BE2C (cell line): ENCODE measurements at places on chromosomes 5 and 9.

DNA sequence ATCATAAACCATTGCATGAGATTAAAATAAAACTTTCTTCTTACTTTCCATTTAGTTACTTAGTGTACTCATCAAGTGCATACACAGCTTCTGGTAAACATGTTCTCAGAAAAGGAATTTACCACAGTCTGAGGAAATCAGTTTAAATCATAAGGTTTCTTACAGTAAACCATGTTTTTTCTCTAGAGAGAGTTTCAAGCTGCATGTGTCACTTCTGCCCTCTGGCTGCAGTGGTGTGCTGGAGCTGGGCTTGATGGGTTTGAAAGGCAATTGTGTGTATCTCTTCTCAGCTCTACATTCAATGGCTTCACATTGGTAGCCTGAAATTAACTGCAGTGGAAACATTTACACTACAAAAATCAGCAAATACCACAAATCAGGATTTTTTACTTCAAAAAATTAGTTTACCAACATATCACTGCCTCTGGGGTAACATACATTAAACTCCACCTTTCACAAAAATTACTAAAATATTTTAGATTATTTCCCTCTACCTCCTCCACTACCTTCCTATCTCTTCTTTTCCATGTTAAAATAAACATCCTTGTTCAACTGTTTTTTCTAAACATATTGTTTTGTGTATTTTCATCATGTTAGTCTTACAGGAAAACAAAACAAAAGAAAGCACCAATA, 414.3 kb downstream of the ANXA1 start:
- DNase-seq, result no peak

- no peak for DNase-seq
Measured at GRCh38 chr9:94922691-94923107, 196.2 kb downstream of the AOPEP start.

DNA sequence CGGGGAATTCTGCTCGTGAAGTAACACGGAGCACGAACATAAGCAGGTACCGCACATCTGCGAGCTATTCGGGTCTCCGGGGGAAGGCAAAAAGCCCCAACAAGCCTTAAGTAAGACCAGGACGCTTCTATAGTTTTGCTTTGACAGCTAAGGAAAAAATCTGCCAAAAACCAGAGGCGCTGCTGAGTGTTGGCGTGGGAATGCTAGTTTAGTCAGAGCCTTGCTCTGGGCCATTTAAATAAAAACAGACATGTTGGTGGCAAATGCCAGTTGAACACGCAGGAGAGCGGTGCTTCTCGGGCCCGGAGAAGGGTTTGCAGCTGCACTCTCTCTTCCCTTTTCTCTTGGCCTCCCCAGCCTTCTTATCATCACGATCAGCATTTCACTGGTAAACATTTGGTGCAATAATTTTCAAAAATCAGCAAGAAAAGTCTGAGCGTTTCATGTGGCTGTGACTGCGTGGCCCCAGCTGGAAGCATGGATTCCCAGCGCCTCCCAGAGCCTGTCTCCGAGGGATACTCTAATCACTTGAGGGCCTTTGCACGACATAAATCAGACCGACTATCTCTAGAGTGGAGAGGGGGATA, 6.4 kb upstream of the NOTCH1 start:
- no peak for DNase-seq

- DNase-seq, result no peak
Measured at GRCh38 chr5:126373375-126374108, 49.7 kb upstream of the GRAMD2B start.

- no peak for DNase-seq
Measured at GRCh38 chr9:86354818-86355309, 654 bp upstream of the TUT7 start.

- no peak for DNase-seq
Measured at GRCh38 chr5:37703841-37704241, 136.0 kb downstream of the GDNF start.

DNA sequence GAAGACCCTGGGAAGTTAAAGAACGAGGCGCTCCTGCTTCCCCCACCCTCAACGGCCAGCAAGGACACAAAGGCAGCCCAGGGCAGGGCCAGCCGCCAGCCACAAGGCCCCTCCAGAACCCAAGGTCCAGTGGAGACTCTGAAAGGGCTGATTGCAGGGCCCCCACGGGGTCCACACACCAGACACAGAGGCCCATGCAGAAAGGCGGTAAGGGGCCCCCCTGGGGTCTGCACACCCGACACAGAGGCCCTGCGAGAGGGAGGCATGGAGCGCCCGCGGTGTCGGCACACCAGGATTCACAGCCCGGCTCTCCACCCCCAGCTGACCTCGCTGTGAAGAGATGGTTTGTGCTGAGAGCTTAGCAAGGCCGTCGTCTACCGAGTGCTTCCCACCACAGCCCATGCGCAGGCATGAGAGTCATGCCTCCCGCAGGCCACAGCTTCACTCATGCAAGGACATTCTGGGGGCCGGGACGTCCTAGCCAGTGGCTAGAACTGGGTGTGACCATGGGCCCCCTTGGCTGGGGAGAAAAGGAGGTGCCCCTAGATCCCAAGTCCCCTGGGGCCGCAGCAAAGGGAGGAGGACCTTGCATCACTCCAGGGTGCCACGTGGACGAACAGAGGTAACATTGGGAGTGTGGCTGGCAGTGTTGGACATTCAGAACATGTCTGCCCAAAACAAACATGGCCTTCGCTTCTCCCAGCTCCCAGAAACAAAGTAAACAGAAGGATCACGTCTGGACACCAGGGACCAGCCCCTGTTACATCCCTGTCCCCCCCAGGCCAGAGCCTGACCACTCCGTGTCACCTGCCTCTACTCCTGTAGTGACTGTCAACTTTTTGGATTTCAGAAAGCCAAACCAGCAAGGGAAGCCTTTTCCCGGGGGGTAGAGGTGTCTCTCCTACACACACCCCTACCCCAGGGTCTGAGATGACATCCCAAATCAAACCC, 9.8 kb downstream of the BRD3 start:
- DNase-seq, result peak; percentile 6

DNA sequence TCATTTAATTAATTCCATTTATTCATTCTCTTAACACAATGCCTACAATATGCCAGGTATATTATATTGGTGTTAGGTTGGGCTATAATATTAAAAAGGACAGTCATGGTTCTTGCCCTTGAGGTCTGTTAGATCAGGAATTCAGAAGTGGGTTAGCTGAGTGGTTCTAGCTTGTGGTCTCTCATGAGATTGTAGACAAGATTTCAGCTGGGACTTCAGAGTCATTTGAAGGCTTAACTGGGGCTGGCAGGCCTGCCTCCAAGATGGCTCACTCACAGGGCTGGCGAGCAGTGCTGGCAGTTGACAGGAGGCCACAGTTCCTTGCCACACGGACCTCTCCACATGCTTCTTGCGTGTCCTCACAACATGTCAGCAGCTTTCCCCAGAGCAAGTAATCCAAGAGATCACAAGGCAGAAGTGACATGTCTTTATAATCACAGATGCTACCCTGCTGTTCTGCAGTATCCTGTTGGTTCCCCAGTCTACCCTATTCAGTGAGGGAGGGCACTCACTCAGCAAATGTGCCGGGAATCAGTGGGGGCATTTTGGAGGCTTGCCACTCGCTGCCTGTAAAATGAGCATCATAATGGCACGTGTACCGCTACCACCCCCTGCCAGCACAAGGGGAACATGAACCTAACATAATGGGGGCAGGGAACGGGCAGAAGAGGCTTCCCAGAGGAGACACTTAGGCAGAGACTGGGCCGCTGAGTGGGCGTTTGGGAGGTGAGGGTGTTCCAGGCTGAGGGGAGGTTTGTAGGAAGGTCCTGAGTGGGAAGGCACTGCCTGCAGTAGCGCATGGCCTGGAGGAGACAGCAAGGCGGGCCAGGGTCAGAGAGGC, 70.0 kb downstream of the EXOSC2 start:
- no peak for DNase-seq

DNA sequence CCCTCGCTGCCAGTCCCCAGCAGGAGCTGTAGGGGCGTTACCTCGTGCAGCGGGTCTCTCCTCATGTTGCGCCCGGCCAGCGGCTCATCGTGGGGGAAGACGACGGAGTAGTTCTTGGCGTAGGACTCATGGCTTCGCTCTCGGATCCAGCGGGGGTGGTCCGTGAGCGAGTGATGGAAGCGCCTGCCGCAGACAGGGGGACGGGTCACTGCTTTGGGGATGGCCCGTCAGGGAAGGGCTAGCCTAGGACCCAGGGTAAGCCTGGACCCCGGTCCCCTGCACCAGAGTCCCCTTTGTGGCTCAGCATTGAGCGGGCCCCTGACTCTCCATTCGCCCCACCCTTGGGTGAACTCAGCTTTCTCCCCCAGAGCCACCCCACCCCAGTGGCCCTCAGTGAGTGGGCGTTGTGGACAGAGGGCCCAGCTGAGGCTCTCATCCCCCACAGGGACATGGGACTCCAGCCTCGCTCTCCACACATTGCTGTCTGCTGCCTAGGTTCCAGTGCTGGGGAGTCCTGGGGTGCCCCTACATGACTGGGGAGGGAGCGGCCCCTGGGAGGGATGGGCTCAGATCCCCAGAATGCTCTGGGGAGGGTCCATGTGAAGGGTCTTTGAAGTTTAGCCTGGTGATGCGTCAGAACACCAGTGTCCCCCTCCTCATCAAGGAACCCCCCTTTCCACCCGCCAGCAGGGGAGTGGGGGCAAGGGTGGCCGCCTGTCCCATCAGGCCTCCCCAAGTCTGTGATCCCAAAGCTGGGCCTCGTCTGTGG, 29.7 kb downstream of the SARDH start:
- peak; percentile 8 for DNase-seq

GRCh38 chr5:149860801-149861322, 83.7 kb downstream of the PDE6A start:
- DNase-seq, result no peak

DNA sequence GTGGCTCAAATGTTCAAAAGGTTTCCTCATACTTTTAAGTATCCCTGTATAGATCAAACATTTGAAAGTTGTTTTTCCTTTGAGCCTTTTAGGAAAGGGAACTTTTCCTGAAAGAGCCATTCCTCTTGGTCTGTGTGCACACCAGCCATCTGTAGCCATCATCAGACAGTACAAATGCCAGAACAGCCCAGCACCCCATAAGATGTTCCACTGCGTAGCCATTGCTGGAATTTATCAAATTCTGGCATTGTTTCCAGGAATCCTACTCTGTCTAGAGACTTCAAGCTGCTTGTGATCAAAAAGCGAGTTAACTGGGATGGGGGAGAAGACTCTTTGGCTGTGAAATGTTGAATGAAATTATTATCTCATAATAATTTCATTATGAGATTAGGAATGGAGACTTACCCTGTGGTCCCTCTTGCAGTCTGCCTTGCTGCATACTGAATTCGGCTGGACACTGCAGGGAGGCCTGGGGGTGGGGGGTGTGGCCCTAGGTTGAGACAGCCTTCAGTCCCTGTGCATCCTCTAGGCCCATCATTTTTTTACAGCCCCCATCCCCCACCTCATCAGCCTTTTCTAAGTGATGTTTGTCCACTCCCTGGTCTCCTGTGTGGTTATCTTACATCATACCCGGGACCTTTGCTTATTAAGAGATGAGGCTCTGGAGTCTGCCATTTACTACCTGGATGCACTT, 99.8 kb downstream of the RALGPS1 start:
- peak; percentile 39 for DNase-seq

DNA sequence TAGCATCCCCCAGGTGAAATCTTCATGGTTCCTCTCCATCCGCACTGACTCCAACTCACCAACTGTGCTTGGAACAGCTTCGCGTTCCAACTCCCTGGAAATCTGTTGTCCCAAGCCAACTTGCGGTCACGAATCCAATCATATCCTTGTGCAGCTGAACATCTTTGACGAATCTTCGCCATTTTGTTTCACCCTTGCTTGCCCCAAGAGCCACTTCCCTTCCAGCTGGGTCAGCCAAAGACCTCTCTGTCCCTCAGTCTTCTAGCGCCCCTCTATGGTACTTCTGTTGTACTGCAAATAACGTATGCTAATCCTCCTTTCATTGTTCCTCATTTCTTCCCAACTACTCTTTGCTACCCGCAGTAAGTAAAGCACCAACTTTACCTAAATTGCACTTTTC, 61.0 kb upstream of the TARS1 start:
- peak; percentile 11 for DNase-seq

DNA sequence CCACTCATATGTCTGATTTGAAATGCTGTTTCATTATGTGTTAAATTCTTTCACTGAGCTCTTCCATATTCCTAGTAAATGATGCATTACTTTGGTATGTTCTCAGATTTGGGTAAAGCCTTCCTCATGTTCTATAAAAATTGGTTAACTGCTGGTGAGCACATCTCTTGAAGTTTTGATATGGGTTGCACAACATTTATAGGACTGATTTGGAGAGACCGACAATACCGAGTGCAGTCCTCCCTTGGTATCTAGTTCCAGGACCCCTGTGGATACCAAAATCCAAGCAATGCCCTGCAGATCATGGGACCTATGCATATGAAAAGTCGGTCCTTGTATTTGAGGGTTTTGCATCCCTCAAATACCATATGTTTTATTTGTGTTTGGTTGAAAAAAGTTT, 37.8 kb downstream of the WDR36 start:
- DNase-seq, result no peak

GRCh38 chr9:3976865-3977613, 322.8 kb downstream of the GLIS3 start:
- DNase-seq, result no peak

DNA sequence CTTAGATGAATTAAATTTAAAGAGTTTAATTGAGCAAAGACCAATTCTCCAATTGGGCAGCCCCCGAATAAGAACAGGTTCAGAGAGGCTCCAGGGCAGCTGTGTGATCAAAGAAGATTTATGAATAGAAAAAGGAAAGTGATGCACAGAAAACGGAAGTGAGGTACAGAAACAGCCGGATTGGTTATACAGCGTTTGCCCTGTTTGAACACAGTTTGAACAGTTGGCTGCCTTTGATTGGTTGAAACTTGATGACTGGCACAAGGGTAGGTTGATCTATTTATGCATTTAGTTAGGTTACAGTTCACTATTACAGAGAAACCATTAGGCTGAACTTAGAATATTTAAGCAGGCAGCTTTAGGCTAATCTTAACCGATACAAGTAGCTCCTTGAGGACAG, 29.5 kb downstream of the NIM1K start:
- no peak for DNase-seq

DNA sequence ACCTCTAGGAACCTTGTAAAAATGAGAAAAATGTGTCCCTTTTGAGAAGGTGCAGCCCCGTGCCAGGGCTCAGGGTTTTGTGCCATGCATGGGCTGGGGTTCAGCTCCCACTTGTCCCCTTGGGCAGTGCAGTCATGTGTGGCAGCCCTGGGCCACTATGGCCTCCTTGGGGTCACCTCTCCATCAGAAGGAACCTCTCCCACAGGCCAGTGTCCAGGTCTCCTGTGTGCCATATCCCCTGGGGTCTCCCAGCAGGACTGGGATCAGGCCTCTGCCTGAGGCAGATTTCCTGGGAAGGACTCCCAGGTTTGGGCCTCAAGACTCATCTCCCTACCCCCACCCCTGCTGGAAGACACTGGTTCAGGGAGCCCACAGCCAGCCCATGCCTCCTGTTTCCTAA, 189.1 kb downstream of the PAX5 start:
- DNase-seq, result no peak

DNA sequence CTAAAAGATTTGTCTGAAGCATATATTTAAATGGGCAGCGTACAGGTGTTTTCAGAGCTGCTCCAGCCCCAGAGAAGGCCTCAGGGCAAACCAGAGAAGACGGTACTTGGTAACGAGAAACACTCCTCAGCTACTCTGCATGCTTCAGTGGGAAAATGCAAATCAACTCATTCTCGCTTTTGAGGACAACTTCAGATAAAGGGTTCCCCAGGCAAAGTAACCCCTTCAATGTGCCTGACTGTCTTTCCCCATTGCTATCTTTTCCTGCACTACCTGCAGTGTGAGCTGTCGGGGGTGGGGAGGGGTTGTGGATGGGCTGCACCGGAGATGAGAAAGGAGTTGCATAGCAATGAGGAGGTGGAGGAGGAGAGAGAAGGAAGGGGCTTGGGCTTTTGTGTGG, 339.7 kb upstream of the CLINT1 start:
- no peak for DNase-seq
